ENCODE measurements at places on chromosomes 16 and 17.

- no peak for DNase-seq
These were observed 554.7 kb downstream of the RBFOX1 start for GRCh38 chr16:7887316-7887715.

DNA sequence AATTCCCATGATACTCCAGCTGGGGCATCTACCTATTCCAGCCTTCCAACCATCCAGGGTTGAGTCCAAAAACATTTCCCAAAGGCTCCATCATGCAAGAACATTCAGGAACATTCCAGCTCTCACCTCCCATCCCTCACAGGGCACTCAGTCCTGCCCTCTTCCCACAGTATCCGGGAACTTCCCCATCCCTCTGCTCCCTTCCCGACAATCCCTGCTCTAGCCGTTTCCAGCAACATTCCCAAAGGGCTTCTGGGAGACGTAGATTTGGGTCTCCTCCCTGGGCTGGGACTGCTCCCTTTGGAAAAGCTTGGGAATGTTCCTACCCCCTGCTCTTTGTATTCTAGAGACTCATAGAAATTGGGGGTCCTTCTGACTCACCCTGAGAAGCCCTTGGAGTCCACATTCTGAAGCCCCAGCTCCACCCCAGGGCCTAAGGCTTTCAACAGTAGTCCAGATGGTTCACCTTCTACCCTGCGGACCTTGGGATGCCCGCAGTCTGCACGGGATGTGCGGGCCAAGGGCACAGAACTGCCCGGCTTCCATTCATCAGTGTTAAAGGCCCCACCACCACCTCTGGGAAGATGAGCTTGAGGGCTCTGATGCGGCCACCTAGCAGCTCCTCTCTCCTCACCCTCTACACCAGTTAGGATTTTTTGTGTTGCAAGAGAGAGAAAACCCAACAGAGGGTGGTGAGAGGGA is 25.4 kb downstream of the NGFR start:
- DNase-seq, result no peak

- DNase-seq, result no peak
These were observed 9.3 kb upstream of the SKAP1 start for GRCh38 chr17:48439110-48439850.

- DNase-seq, result no peak
These were observed 29.1 kb downstream of the EFCAB13 start for GRCh38 chr17:47352848-47353247.

DNA sequence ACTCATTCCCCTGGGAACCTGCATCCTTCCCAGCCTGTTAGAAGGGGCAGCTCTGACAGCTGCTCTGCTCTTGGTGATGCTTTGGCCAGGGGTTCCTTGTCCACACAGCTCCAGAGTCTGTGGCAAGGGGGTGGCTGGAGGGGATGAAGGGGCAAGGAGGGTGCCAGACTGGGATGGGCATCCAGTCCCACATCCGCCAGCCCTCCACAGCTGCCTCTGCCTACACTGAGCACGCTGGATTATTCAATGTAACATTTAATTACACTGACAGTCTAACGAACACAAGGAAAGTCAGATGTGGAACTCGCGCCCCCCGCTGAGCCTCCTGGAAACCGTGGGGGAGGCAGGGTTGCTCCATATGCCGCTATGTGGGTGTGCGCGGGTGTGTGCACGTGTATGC is 101.1 kb downstream of the C16orf78 start:
- DNase-seq, result no peak

- no peak for DNase-seq
These were observed 4.2 kb upstream of the GAA start for GRCh38 chr17:80097127-80097621.

GRCh38 chr17:38910325-38910724 is 15.1 kb upstream of the LASP1NB start:
- no peak for DNase-seq

GRCh38 chr17:52027081-52027480 is 131.4 kb downstream of the CA10 start:
- no peak for DNase-seq

- peak; percentile 61 for DNase-seq
These were observed at the start of gene KCTD13 for GRCh38 chr16:29925781-29926710. TSS of gene KCTD13 (minus strand) at chr16:29926226. CDS start at chr16:29926033, 193 bp downstream.

- DNase-seq, result no peak
These were observed 6.8 kb downstream of the TBX2 start for GRCh38 chr17:61406537-61406845.

DNA sequence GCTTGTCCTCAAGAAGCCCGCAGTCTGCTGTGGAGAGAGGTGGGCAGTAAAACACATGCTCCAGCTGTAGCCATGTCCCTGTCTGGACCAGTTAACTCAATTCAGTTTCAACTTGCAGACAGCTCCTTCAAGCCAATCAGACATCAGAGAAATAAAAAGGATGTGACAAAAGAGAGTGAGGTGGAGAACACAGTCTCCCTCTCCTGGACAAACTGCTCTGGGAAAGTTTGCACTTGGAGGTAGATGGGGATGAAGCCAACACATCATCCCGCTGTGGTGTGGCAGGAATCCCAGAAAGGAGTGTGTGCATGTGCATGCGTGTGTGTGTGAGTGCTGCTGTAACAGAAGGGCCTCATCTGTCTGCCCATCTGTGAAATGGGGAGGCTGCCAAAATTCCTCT is 358.6 kb upstream of the ASIC2 start:
- DNase-seq, result no peak

- DNase-seq, result no peak
These were observed 46.7 kb downstream of the C17orf67 start for GRCh38 chr17:56786989-56787482.

- no peak for DNase-seq
These were observed 16.3 kb downstream of the ADAD2 start for GRCh38 chr16:84207251-84207650.

DNA sequence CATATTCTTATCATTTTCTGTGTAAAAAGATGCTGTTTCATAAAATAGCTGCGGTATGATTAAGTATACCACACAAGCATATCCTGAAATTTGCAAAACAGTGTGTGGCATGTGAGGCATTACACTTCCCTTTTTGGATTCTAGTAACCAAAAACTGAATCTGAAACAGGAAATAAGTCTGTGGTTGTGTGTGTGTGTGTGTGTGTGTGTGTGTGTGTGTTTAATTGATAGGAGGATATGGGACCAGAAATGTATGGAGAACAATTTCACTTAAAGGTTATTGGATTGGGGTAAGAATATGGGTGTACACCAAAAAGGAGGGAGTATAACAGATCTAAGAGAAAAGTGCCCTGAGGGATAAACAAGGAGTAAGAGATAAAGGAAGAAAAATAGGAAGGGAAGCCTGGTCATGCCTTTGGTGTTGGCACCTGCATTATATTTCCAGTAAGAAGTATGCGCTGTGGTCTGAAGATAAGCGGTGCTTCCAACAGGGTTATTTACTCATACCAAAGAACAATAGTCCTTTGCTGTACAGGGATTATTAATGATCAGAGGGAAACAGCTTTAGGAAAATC is 4.0 kb downstream of the LYRM1 start:
- peak; percentile 67 for DNase-seq

GRCh38 chr17:67216578-67217320 is 28.2 kb downstream of the HELZ start:
- no peak for DNase-seq

DNA sequence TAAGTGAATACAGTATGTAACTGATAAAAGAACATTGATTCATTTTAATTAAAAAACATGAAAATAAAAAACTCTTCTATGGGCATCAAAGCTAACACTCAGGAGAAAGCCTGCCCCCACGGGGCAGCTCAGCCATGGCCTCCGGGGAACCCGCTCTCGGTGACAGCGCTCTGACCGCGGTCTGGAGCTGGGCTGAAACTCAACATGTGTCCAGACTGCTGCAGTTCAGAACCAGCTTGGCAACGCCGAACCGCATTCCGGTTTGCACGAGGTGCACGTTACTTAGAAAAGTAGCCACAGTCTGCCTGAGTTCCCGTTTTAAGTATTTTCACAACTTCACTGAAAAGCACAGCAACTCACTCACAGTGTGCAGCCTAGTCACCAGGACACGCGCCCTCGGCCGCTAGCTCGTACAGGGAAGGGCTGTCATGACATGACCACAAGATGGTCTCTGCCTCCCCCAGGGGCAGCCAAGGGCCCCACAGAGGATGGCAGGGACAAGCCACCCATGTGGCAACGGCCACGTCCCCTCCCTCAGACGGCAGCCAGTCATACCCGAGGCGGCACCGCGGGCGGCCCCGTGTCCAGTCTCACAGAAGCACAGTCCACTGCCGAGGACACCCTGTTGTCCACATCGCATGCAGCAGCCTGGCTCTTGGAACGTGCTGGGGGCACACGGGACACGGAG is 77.1 kb upstream of the METRNL start:
- DNase-seq, result no peak

- DNase-seq, result no peak
These were observed 26.2 kb upstream of the FOXK2 start for GRCh38 chr17:82493226-82493781.

DNA sequence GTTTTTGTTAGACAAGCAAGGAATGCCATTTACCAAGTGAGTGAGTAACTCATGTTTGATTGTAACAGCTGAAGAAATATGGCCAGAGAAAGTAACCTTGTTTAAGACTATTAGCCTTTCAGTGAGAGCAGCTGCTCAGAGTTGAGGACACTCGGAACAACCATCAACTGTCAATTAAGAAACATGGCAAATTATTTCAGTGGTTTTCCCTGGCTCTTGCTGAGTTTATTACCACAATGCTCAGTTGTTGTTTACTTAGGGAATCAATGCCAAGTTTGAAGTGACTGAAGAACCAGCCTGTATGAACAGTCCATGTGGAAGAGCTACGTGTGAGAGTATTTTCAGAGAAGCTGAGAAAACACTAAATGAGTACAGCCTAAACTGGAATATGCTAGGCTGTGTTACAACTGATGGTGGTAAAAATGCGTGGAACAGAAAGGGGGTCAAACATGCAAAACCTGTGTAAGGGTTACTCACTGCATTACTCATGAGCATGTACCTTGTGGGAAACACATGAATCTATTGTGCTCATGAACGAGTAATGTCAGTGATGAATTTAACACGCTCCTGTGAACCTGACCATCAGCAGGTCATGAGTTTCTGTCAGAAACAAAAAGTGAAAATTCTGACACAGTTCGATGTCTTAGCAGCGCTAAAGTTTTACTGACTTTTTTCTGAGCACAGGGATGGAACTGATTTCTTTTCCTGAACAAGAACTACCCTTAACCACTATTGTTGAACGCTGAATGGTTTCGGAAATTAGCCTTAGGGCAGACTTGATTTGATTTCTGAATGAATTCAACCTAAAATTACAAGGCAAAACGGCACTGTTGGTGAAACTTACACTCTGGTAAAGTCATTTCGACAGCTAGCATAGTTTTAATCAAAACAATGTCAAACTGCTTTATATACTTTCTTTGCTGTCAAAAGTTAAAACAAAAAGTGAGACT is 33.5 kb downstream of the GNA13 start:
- DNase-seq, result no peak

- DNase-seq, result no peak
These were observed 53.3 kb upstream of the ENDOV start for GRCh38 chr17:80361495-80362220.
